Tracheal epithelial cell (primary cell): ENCODE measurements at places on chromosomes 3 and 15. TPM values are rescaled to one million over a fixed set of nuclear protein-coding genes. Genes with fewer than 3 reads are reported as not detected.

The HDC gene
- not detected in 2 replicates for total RNA-seq

The SPATA12 gene
- not detected in 2 replicates for total RNA-seq

The CHRD gene
- 0.48 TPM in 1 of 2 replicates, not detected in the other for total RNA-seq

The FBXO40 gene
- not detected in 2 replicates for total RNA-seq

The ALPK3 gene
- under 0.01 and 4.1 TPM in 2 replicates for total RNA-seq

The SHC4 gene
- total RNA-seq = 1.5 and 1.9 TPM in 2 replicates

The ARHGEF26 gene
- 0.24 and 0.85 TPM in 2 replicates for total RNA-seq

The PPM1L gene
- total RNA-seq = 1.9 and 7.0 TPM in 2 replicates
